ENCODE measurements at places on chromosomes 3 and 15.
A peak's percentile ranks its signal among the peaks of the same experiment; 100 is the strongest.

GRCh38 chr3:38618343-38618742 is 31.1 kb downstream of the SCN5A start:
- no peak for DNase-seq

- DNase-seq, result no peak
These were observed 163.6 kb upstream of the SETMAR start for GRCh38 chr3:4139462-4140140.

- DNase-seq, result no peak
These were observed 45.4 kb upstream of the RAD18 start for GRCh38 chr3:9008550-9009255.

DNA sequence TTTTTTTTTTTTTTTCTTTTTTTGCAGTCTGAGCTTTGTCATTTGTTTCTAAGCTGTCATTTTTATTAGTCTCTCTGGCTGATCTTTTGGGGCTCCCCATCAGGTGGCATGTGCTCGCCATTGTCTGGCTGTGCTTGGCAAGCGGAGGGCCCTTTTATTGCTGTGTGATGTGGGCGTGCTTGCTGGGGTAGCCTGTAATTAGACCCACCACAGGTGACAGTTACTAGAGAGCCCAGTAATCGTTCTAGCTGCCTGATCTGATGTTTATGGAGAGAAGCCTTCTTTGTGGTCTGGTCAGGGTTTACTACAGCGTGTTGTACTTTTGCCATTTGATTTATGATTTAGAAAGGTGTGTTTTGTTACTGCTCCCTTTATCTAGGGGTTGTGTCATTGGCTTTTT is 179.9 kb downstream of the MCTP2 start:
- DNase-seq, result no peak

GRCh38 chr3:9815986-9816385 is 5.9 kb downstream of the TTLL3 start:
- DNase-seq, result no peak

GRCh38 chr3:100503448-100503847 is 11.0 kb downstream of the TMEM45A start:
- no peak for DNase-seq

GRCh38 chr3:12484198-12484982 is at the start of gene TSEN2:
Gene TSEN2 (plus strand): TSS chr3:12484480. CDS start chr3:12489801, 5,321 bp downstream.
- peak; percentile 99 for DNase-seq

- no peak for DNase-seq
These were observed 115.2 kb downstream of the CD47 start for GRCh38 chr3:107975529-107976201.

DNA sequence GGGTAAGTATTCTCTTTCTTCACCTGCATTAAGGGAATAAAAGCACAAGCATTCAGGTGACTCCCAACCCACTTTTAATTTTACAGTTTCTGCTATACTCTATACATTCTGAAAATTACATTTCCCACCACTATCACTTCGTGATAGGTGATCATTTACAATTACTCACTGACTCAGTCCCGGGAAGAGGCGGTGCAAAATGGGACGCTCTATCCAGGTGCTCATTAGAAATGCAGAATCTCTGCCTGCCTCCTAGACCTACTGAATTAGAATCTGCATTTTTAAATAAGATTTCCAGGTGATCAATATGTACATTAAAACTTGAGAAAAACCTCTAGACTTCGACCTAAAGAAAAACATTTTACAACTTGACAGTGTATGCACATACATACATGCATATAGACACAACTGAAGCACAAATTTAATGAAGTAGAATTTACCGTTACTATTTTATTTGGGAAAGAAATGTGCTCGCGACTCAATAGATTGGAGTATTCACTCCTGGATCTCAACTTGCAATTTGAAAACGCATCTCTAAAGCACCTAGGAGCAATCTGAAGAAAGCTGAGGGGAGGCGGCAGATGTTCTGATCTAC is 598 bp upstream of the TGFBR2 start:
- DNase-seq, result no peak

GRCh38 chr3:145735631-145736030 is 425.4 kb downstream of the PLOD2 start:
- DNase-seq, result no peak

DNA sequence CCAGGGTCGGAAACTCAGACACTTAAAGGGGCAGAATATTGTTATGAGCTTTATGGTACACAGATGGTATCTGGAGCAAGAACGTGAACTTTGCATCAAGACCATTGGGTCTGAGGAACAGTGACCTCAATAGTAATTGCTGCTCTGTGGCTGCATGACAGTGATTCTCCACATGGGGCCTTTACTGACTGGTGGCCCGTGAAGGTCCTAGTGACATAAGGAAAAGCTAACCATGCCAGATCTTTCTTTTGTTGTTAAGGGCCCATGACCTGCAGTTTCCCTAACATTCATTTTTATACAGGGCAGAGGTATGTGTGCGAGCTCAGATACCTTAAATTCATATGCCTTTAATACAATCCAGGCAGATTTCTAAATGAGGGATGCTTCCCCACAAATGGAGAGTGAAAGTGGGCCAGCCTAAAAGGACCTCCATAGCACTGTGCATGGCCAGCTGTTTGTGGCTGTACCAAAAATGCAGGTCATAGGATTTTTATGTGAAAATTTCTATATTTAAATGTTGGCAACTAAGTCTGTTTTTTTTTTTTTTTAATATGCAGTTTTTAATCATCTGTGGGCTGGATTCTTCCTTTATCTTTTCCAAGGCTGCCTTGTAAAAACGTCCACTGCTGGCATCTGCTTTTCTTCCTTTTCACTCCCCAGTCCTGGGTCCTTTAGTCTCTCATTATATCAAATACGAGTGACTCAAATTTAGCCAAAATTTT is 188.0 kb upstream of the IL12A start:
- no peak for DNase-seq

- DNase-seq, result no peak
These were observed 44.8 kb downstream of the TMEM39A start for GRCh38 chr3:119418641-119419040.

- DNase-seq, result no peak
These were observed 34.5 kb downstream of the RASGRP1 start for GRCh38 chr15:38530113-38530512.

DNA sequence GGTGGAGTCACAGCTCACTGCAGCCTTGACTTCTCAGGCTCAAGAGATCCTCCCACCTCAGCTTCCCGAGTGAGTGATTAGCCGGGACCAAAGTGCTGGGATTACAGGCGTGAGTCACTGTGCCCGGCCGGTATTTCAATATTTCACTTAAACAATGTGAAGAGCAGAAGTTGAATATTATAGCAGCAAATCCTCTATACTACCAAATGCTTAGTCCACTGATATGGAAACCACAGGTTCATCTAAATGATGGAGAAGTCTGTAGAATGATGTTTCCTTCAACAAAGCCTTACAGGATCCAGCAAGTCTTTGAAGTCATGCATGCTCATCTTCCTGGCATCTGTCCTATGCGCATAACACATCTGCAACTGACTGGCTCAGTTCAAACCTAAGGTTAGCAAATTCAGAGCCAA is 20.3 kb upstream of the UACA start:
- DNase-seq, result no peak

GRCh38 chr3:17833786-17834559 is 91.5 kb upstream of the TBC1D5 start:
- no peak for DNase-seq

DNA sequence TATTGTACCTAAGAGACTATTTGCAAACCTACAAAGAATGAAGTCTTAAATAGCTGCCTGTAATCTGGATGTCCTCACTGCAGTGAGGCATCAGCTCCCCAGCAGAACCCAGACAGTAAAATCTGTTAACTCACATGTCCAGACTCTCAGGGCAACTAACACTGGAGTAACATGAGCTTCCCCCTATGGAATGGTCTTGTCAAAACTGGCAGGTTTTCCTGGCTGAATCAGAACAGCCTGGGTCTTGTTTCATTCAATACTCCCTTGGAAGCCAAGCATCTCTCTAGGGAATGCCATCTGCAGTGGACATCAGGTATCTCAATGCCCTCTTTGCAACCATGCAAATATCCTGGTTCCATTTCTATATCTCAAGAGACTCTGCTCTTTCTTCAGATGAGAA is 24.4 kb downstream of the PTPN9 start:
- no peak for DNase-seq

DNA sequence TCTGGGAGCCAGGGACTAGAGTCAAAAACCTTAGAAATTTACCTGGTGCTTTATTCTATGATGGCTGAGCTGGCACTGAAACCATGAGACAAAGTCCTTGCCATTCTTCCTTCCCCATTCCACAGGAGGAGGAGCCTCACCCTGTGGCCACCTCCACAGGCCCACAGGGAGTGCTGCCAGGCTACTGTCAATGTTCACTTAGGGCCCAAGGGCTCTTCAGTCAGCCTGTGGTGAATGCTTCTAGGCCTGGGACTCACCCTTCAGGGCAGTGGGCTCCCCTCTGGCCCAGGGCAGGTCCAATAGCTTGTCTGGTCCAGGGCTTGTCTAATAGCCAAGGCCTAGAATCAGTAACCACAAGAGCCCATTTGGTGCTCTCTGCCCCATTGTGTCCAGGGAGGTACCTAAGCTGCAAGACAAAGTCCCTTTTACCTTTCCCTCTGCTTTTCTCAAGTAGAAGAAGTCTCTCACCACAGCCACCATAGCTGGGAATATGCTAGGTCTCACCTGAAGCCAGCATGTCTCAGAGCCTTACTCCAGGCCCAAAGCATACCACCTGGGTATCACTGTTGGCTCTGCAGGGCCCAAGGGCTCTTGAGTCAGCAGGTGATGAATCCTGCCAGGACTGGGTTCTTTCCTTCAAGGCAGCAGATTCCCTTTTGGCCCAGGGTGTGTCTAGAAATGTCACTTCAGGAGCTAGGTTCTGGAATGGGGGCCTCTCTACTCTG is 61.8 kb upstream of the CHRNB4 start:
- DNase-seq, result no peak

DNA sequence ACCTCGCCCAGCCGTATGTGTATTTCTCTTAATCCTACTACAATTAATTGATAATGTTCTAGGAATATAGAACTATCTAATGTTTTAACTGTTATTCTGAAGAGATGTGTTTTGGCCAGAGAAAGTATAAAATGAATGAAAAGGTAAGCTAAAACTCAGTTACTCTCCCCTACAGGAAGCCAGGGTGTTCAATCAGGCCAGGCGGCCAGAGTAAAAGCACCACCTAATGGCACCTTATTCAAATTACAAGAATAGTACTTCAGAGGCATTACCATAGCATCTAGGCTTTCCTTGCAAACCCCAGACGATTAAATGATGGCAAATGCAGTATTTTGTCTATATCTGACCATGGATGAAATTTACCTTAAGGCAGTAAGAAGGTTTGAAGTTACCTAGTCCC is 10.4 kb downstream of the SLC12A8 start:
- peak; percentile 47 for DNase-seq

GRCh38 chr3:58924578-58924977 is 125.2 kb downstream of the CFAP20DC start:
- no peak for DNase-seq

- DNase-seq, result no peak
These were observed 91.1 kb upstream of the MRPS22 start for GRCh38 chr3:139252719-139253118.

DNA sequence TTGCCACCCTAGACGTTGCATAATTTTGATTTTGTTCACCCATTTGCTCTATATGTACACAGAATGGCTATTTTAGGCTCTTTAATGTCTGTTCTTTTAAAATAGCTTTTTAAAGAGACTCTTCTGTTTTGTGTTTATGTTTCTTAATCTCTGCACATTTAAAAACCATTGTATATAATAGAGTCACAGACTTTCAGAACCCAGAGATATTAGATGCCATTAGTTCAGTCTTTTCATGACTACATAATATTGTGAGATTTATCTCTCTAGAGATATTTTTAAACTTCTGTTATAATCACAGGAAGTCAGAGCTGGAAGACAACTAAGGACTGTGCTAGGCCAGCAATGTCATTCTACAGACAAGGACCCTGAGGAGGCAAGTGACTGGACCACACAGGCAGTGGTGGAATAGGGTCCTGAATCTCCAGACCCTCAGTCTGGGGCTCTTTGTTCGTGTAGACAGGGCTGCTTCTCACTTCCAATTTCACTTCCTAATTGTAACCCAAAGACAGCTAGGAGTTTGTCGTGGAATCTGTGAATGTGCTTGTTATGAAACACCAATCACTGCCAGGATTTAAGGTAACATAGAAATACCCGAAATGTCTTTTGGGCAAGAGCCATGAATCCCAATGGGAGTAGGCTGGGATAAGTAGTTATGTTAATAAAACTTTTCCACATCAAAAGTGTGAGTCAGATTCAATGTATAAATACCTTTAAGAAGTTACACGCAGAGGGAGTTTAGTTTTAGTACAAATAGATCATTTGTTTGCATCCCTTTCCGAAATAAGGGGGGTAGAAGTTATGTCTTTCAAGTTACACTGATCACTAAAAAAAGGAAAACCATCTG is 165.2 kb upstream of the ROPN1 start:
- no peak for DNase-seq

DNA sequence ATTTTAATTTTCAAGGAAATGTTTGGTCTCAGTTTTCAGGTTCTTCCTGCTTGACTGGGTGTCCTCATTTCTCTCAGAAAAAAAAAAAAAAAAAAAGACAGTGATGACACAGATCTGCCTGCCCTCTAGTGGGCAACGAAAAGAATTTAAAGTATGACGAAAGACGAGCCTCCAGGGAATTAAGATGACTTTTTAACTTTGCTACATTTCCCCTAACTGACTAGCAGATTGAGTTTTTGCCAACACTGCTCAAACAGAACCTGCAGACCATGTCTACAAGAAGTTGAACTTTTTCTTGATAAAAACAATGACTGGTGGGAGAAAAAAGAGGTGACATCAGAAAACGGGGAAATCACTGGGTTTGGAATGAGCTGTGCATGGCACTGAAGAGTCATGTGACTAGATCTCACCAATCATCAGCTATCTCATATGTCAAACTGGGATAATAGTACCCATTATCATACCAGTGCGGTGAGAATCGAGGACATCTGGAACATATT is 40.8 kb downstream of the EOMES start:
- DNase-seq, result peak; percentile 62

- DNase-seq, result no peak
These were observed 1.1 kb downstream of the ATP10A start for GRCh38 chr15:25862071-25862471.

- no peak for DNase-seq
These were observed 48.8 kb upstream of the PSMD6 start for GRCh38 chr3:64072126-64072525.

GRCh38 chr3:46895204-46895660 is 17.7 kb downstream of the PTH1R start:
- peak; percentile 77 for DNase-seq

- no peak for DNase-seq
These were observed 15.9 kb downstream of the SCG3 start for GRCh38 chr15:51697163-51697562.

- peak; percentile 22 for DNase-seq
These were observed 11.3 kb upstream of the RPL39L start for GRCh38 chr3:187150599-187150998.

GRCh38 chr3:128823631-128824030 is 55.8 kb upstream of the ACAD9 start:
- DNase-seq, result no peak

All from germinal center (tissue), 1 donor.